ENCODE measurements at places on chromosomes 2 and 18.

DNA sequence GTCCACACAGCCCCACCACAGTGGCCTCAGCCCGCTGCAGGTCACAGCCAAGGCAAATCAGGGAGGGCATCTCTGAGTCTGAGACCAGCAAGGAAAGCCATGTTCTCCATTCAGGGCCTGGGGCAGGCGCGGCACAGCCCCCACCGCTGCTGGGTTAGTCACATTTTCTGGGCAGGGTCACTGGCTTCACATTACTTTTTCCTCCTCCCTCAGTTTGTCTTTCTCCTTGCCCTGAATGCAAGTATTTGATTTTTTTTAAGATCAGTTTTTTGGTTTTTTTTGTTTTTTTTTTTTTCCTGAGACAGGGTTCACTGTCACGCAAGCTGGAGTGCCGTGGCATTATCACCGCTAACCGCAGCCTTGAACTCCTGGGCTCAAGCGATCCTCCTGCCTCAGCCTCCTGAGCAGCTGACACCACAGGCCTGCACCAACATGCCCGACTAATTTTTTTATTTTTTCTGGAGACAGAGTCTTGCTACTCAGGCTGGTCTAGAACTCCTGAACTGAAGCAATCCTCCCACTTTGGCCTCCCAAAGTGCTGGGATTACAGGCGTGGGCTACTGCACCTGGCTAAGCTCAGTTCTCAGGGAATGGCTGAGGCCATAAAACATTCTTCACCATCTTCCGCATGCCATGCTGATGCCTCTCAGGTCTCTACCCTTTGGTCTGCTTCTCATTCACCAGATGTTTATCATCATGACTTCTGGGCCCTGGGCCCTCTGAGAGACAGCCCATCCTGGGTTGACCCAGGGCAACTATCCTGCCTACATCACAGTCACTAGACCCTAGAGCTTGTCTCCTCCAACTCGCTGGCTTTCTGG lies 628 bp upstream of the CAPG start:
- H3K36me3 ChIP-seq: no peaks in the 10 kb centered on the region
- no peaks in the 10 kb centered on the region for H3K27me3 ChIP-seq
- peak overlapping the region; percentile 86 for H3K4me3 ChIP-seq
- H3K27ac ChIP-seq: peak overlapping the region; percentile 85
- ATAC-seq: no peak

DNA sequence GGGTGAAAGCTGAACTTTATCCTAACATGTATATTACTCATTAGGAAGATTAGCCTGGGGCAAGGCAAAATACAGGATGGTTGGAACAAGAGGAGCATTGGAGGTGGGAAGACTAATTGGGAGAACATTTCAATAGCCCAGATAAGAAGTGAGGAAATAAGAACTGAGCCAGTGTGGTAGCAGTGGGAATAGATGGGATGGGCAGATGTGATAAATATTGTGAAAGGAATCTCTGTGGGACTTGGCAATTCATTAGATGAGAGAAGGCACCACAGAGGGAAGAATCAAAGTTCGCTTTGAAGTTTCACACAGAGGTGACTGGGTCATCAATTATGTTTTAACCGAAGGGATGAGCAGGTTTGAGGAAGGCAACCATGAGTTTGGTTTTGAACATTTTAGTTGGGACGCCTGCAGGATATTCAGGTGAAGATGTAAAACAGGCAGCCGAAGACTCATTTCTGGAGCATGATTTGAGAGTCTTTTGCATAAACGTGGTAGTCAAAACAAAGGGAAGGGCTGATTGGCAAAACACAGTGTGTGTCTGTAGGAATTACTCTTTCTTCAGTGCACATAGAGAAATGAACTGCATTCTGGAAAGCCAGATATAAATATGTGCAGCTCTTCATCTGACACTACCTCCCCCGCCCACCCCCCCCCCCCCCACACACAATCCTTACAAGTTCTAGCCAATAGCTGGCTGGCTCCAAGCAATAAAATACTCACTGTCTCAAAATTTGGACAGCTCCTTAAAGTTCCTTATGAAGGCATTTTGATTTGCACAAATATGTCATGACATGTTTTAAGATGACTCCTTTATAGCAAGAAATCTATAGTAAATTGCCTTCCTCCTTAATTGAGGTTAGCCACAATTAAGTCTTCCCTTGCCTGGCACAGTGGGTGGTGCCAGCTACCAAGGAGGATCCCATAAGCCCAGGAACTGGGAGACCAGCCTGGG lies 1.9 kb upstream of the SLC1A4 start:
- H3K4me1 ChIP-seq: peaks cover 36% of the 10 kb centered on the region
- H3K27ac ChIP-seq: peak overlapping the region; percentile 26
- ATAC-seq: peak; percentile 35
- peaks cover 4% of the 10 kb centered on the region for H3K27me3 ChIP-seq
- H3K36me3 ChIP-seq: peaks cover 4% of the 10 kb centered on the region
- H3K4me3 ChIP-seq: peak overlapping the region; percentile 72

DNA sequence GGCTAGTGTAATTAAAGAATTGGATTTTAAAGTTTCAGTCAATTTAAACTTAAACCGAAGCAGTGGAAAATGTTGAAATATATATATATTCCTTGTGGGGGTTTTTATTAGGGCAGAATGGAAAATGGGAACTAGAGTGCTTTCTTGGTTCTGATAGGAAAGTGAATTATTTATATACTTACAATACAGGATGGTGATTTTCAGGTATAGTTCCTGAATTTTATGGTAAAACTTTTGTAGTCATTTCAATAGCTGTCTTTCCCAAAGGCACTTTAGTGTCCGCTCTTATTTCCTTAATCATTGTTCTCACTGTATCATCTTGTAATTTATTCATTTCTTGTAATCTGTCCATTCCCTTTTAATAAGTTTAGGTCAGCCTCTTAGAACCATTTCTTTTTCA lies 1.9 kb downstream of the RPL37A start:
- peaks cover 74% of the 10 kb centered on the region for H3K36me3 ChIP-seq
- peak overlapping the region; percentile 97 for H3K4me3 ChIP-seq
- ATAC-seq: no peak
- no peaks in the 10 kb centered on the region for H3K27me3 ChIP-seq
- H3K27ac ChIP-seq: peak overlapping the region; percentile 99

DNA sequence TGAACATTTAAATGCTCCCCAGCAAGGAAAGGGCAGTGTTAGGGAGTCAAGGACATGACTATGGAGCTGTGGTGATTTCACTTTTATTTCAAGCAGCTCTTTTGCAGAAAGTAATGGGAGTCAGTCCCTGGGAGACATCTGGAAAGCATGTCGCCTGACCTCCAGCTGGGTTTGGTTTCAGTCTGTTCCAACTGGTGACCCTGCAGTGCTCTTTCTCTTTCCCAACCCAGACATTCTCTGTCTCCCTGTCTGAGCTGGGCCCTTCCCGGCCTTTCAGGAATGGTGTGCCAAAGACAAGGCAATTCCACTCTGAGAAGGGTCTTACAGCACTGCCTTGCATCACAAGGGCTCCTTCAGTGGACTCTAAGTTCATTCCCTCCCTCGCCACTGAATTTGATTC lies 323.2 kb downstream of the OSR1 start:
- no peaks in the 10 kb centered on the region for H3K4me1 ChIP-seq
- H3K36me3 ChIP-seq: no peaks in the 10 kb centered on the region
- no peak overlapping the region for H3K27ac ChIP-seq
- no peak overlapping the region for H3K4me3 ChIP-seq
- no peaks in the 10 kb centered on the region for H3K27me3 ChIP-seq

DNA sequence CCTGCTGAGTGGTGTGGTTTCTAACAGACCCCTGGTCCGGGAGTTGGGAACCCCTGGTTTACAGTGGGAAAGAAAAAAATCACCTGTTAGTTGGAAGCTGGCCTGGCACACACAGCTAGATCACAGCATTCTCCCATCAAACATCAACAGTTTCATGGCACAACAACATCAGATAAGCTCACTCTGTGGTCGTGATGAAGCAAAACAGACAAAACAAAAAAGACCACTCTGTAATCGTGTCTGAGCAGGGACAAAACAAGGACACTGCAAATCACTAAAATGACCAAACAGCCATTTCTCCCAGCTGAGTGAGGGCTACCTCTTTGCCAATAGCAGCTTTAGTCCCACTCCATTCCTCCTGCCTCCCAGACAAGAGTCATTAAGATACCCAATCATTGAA lies 9.0 kb upstream of the IMPACT start:
- no peak overlapping the region for H3K27ac ChIP-seq
- H3K27me3 ChIP-seq: peaks cover 13% of the 10 kb centered on the region
- no peaks in the 10 kb centered on the region for H3K36me3 ChIP-seq
- ATAC-seq: no peak
- peaks cover 18% of the 10 kb centered on the region for H3K4me1 ChIP-seq

DNA sequence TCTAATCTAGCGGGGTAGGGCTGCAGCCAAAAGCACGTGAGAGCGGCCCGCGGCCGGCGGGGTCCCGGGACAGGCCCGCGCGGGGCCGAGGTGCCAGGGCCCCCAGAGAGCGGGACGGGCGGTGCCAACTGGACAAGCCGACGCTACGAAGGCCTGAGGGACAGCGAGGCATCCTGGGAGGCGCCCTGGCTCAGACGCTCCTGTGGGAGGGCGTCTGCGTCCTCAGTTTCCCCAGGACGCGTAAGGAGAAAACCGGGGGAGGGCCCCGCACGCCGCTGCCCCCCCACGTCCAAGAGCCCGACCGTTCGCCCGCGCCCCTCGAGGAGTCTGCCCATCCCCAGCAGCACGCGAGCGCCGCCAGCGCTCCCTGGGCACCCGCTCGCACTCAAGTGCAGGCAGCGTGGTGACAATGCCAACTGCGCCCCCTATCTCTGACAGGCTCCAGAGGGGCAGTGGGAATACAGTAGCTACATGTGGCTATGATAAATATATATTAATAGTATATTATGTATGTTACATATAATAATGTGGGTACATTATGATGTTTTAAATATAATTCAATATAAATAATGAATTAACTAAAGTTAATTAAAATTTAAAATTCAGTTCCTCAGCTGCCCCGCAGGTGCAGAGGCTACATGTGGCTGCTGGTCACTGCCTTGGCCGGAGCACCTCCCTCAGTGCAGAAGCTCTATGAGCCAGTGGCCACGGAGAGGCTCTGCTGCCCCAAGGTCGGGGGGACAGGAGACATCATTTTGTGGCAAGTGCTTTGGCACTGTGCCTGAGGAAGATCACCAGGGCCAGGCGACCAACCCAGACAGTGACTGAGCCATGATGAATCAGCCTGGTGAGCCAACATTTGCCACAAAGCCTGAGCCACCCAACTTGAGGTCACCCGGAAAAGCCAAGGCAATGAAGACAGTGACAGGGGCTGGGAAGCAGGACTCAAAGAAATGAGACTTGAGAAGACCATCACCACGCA lies 5.5 kb upstream of the SFT2D3 start:
- ATAC-seq: peak; percentile 28
- H3K4me3 ChIP-seq: no peak overlapping the region
- no peaks in the 10 kb centered on the region for H3K36me3 ChIP-seq

DNA sequence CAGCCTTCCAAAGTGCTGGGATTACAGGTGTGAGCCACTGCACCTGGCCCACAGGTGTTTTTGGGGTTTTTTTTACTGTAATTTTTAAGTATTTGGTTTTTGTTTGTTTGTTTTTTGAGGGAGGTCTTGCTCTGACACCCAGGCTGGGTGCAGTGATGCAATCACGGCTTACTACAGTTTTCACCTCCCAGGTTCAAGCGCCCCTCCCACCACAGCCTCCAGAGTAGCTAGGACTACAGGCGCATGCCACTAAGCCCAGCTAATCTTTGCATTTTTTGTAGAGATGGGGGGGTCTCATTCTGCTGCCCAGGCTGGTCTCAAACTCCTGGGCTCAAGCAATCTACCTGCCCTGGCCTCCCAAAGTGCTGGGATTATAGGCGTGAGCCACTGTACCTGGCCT lies 7.3 kb upstream of the SLC11A1 start:
- no peaks in the 10 kb centered on the region for H3K27me3 ChIP-seq
- H3K4me1 ChIP-seq: peaks cover 5% of the 10 kb centered on the region
- no peaks in the 10 kb centered on the region for H3K36me3 ChIP-seq
- no peak for ATAC-seq
- H3K4me3 ChIP-seq: no peak overlapping the region

DNA sequence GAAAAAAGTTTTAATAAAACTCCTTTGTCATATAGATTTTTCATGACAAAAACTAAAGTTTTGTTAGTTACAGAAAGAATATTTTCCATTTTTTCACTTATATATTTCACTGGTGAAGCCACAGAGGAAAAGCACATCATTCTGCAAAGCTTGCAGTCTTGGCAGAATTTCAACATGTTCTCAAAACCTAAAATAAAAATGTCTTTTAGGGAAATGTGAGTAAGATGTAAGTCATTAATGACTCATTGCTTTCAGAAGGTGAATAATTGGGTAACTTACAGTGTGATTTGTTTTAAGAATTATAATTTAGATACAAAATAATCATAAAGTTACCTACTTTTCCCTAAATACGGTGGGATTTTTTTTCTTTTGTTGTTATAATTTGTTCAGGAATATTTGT lies 43.4 kb upstream of the TNFRSF11A start:
- no peak overlapping the region for H3K4me3 ChIP-seq
- peak; percentile 65 for ATAC-seq
- peak overlapping the region; percentile 61 for H3K27ac ChIP-seq
- H3K36me3 ChIP-seq: peaks cover 38% of the 10 kb centered on the region
- H3K4me1 ChIP-seq: peaks cover 20% of the 10 kb centered on the region
- H3K27me3 ChIP-seq: no peaks in the 10 kb centered on the region

DNA sequence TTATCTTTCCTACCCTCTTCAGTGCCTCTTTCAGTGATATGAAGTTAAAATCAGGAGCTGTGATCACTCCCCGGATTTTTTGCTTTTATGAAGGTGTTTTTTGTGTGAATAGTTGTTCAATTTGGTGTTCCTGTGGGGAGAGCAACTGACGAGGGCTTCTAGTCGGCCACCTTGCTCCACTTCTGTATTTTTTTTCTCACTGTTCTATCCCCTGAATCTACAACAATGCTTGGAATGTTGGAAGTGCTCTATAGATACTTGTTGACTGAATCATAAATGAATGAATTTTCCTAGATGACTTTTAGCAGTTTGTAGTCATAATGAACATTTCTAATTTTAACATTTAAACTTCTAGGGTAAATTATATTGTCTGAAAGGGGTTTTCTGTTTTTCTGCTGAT lies 247.3 kb downstream of the ZNF385B start:
- H3K27me3 ChIP-seq: peaks cover 3% of the 10 kb centered on the region
- H3K4me3 ChIP-seq: no peak overlapping the region
- H3K36me3 ChIP-seq: no peaks in the 10 kb centered on the region
